ENCODE measurements at places on chromosomes 7 and 10. TPM values are rescaled to one million over a fixed set of nuclear protein-coding genes. Genes with fewer than 3 reads are reported as not detected.

DNA sequence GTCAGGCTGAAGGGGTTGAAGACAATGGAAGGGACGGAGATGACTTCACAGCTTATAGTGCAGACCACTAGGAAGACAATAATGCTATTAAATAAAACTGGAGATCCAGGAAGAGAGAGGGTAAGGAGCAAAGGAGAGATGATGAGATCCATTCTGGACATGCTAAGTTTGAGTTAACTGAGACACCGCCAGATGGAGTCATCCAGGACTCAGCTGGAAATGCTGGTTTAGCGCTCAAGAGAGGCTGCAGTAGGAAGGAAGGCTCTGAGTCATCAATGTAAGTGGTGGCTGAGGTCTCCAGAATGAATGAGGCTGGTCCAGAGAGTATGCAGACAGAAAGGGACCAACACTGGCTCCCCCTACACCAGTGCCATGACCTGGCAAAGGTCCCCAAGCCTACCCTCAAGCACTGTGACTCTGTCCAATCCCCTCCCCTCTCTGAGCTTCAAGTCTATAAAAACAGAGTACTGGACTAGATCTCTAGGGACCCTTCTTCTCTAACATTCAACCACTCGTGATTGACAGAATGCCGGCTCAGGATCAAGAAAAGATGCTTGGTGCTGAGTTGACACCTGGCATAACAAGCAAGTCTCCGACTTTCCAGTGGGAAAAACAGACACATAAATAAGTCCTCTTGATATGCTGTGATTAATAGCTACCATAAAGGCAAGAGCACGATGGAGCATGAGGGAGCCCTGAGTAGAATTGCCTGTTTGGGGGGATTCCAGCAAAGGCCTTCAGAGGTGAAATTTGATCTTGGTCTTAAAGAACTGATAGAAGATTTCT is 8.9 kb downstream of the GFRA1 start:
- DNase-seq, result no peak

AGFG2 gene
- polyA plus RNA-seq, result 13.8 TPM

DNA sequence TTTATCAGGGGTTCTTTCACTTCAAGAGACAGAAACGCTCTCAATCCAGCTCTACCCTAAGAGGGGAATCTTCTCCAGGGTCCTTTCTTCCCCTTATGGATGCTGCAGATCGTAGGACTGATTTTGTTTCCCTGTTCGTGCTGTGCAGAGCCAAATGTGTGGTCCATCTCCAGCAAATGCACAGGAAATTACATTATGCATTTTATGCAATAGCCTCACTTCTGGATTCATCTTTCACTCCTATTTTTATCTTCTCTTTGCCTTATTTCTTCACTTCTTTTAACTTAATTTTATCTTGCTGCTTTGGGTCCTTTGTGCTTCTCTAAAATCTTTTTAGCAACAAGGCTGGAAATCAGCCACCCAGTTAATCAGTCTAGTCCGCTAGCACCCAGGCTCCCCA is 184.5 kb upstream of the INHBA start:
- DNase-seq, result no peak

- DNase-seq, result no peak
Observed at GRCh38 chr10:86188796-86189558, 177.6 kb downstream of the GRID1 start.

GIMAP8 gene
- polyA plus RNA-seq, result 8.7 TPM

GRCh38 chr10:78895469-78895868 is 173.3 kb upstream of the ZMIZ1 start:
- DNase-seq, result no peak
